ENCODE measurements at places on chromosomes 4 and X. TPM values are rescaled to one million over a fixed set of nuclear protein-coding genes. Genes with fewer than 3 reads are reported as not detected.

Gene HEPH
- 42.4 TPM for total RNA-seq

Gene PNMA6E
- not detected for total RNA-seq

Gene CASK
- 16.7 TPM for total RNA-seq

Gene NPFFR2
- not detected for total RNA-seq

Gene LDB2
- 79.7 TPM for total RNA-seq

Gene GPR50
- not detected for total RNA-seq

Gene SMIM10L2A
- not detected for total RNA-seq

Gene CPEB2
- total RNA-seq = 8.1 TPM

Gene BEX5
- not detected for total RNA-seq

Gene SEC31A
- 308 TPM for total RNA-seq

Gene ENOX2
- 14.5 TPM for total RNA-seq

Gene SH3RF1
- 28.3 TPM for total RNA-seq

DNA sequence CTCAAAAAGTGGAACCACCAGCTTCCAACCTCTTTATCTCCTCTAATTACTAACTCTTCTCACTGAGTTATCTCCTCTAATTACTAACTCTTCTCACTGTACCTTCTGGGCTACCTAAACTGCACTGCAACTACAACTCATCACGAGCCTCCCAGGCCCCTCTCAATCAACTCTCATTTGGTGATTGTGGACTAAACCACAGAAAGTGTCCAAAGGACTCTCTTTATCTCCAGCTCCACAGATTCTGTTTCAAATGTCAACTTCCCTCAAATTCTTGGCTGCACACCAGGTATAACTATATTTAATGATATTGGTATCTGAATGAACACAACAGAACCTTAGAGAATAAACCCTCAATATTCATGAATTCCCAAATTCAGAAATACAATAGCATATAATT, 182.9 kb downstream of the MAML3 start:
- no peak for DNase-seq

GRCh38 chrX:81294101-81294500, 92.2 kb downstream of the SH3BGRL start:
- DNase-seq = no peak

GRCh38 chrX:27057883-27058282, 405.3 kb downstream of the PPP4R3C start:
- no peak for DNase-seq

GRCh38 chrX:102847362-102847761, 89.7 kb upstream of the RAB40AL start:
- no peak for DNase-seq

- no peak for DNase-seq
Observed at GRCh38 chrX:11755724-11756123, 2.3 kb upstream of the MSL3 start.

GRCh38 chrX:45667666-45668065, 467.0 kb upstream of the DIPK2B start:
- DNase-seq = no peak

DNA sequence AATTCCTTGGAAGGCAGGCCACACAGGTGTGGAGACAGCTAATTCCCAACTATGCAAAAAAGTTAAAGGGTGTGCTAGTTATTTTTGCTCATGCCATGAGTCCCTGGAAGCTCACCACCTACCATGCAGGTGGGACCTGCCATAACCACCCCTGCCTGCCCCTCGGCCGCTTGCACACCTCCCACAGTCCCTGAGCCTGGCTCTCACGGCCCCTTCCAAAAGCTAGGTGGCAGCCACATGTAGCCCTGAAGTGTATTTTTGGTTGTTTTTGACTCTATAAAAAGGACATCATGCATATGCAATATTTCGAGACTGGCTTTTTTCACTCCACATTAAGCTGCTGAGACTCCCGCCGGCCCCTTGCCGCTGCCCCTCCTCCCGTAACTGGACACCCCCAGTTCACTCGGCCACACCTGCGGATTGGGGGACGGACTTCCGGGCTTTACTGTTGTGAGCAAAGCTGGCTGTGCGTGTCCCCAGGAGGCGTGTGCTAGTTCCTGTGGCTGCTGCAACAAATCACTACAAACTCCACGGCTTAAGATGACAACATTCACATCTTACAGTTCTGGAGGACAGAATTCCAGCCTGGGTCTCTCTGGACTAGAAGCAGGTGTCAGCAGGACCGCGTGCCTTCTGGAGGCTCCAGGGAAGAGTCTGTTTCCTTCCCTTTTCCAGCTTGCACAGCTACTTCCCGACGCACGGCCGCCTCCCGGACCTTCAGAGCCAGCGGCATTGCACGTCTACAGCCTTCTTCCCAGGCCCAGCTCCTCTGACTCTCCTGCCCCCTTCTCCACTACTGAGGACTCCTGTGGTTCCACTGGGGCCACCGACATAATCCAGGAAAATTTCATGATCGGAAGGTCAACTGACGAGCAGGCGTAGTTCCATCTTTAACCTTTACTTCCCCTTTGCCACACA, 24.8 kb downstream of the ZFYVE28 start:
- DNase-seq = no peak

GRCh38 chr4:83852085-83852451, 316.2 kb downstream of the GPAT3 start:
- DNase-seq = peak; percentile 89

DNA sequence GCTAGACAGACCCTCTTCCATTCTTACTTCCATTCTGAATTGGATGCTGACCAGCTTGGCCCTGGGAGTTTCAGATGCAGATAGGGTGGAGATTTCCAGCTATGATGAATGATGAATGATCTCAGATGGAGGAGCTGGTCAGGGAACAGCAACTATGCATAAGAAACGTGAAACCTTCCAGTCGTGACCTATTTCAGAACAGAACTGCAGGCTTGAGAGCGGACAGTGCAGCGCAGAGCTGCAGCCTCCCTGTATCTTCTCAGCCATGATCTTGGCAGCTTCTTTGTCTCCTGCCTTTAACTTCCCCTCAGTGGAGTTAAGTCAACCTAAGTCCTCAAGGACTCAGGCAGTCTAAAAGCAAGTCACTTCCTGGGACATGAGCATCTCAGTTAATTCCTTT, 43.3 kb upstream of the HAND2 start:
- no peak for DNase-seq

- no peak for DNase-seq
Observed at GRCh38 chr4:141207961-141208360, 12.7 kb upstream of the ZNF330 start.

DNA sequence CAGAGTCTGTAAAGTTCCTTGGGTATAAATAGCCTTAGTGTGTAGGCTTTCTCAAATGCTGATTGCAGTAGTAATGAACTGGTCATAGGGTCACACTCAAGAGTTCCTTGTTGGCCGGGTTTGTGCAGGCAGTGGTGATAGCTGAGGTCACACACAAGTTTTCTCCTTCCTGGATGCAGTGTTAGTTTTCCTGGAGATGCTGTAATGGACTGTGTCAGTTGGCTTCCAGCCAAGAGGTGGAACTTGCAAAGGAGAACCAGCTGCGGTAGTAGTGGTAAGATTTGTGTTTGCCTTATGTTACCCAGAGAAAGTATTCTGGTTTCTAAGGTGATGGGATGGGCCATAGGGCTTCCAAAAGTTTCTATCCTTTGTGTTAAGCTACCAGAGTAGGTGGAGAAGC, 409.8 kb upstream of the FRG1 start:
- no peak for DNase-seq

DNA sequence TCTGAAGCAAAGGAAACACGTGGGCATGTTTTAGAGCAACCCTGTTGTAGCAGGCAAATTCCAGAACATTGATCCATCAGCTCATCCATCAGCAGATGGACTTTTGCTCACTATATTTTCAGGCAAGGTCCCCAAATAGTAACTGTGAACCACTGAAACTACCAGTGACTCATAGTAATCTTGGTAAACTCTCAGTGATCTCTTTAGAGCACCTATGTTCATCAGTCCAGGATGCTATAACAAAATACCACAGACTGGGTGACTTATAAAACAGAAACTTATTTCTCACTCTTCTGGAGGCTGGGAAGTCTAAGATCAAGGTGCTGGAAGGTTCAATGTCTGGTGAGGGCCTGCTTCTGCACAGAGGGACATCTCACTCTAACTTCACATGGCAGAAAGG, 28.9 kb upstream of the BTC start:
- no peak for DNase-seq

- no peak for DNase-seq
Observed at GRCh38 chr4:40186665-40187014, 10.2 kb upstream of the RHOH start.

GRCh38 chr4:102574317-102574716, 73.2 kb downstream of the NFKB1 start:
- no peak for DNase-seq

DNA sequence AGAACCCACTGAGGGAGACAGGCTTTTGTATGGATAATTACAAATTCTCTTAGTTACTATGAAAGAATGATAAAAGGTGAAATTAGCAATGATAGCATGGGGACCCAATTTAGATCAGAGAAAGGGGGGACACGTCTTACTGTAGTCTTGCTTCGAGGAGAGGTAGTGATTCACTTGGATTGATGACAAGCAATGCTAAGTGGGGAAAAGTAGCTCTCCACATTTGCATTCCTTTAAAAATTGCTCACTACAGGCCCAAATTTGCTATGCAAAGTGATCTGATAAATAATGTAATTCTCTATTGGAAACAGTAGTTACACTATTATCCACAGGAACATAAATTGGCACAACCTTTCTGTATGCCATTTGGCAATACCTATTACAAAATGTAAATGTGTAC, 42.5 kb upstream of the MAP3K15 start:
- DNase-seq = peak; percentile 61

DNA sequence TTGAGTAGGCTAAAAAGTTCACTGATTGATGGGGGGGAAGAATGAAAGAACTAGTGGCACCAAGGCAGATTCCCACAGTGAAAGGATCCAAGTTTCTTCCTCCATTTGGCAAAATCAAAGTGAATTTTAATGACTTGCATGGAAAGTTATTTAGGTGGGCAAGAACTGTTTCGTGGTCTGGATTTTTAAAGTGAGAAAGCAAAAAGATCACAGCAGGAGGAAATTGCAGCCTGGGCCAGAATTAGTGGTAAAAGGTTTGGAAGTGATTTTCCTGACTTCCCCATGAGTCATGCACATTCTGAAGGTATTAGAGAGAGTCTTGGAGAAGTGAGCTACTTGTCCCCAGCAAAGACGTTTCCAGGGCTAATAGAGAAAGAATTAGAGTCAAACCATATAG, 207.8 kb downstream of the ANTXR2 start:
- peak; percentile 67 for DNase-seq

DNA sequence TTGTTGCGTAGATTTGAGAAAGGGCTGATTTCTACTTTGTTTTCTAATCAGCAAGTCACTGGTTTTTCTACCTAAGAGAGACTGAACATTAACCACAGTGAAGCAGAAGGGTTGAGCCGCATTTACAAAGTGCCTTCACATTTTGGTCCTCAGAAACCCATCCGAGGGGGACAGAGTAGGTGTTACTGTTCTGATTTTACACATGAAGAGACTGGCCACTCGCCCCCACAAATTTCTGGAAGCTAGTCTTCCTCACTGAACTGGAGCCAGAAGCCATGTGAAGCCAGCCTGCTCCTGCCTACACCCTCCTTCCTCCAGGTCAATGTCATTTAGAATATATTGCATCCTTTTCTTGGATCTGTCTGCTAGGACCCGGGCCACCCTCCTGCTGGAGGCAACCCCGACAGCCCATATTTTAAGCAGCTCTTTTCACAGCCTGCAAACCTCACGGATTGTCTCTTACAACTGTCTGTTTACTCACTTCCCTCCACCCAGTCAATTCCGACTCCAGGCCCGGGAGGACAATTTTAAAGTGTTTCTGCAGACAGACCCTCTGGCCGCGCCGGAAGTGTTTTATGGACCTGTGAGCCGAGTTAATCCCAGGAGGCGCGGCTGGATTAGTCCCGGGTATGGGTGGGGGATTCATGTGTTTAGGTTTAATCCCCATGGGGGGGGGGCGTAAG, 73.2 kb upstream of the BCOR start:
- DNase-seq = peak; percentile 29

DNA sequence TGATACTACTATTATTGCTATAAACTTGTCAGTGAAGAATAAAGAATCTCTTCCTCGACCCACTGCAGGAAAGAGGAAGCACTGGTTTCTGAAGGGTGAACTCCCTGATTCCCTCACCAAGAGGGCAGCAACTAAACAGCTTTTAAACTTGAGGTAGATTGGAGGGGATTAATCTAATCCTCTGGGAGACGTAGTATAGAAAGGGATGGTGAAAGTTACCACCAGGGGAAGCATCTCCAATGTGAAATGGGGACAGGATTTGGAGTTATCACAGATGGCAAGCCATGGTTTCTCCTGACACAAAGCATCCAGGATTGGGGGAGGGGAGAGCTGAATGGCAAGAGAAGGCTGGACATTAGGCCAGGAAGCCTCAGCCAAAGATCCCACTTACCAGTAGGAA, 62.7 kb upstream of the PTPN13 start:
- no peak for DNase-seq

DNA sequence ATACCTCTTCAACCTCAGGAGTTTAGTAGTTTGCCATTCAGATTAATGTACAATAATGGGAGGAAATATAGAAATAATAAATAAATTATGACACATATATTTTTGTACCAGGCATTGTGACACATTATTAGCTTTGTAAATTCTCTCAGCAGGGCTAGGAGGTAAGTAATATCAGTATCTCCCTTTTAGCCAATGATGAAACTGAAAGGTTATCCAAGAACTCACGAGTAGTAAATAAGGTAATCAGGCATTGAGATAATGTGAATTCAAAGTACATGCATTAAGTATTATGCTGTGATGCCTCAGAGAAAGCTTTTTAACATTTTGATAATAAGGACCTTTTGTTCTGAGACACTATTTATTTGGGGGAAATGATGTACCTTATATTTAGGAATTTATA, 5.3 kb upstream of the ARAP2 start:
- no peak for DNase-seq

GRCh38 chrX:68851082-68851481, 22.3 kb downstream of the EFNB1 start:
- no peak for DNase-seq

- peak; percentile 72 for DNase-seq
Observed at GRCh38 chrX:19647731-19648588, 132.7 kb upstream of the MAP3K15 start.

GRCh38 chr4:7854697-7855370, 84.8 kb downstream of the AFAP1 start:
- no peak for DNase-seq

DNA sequence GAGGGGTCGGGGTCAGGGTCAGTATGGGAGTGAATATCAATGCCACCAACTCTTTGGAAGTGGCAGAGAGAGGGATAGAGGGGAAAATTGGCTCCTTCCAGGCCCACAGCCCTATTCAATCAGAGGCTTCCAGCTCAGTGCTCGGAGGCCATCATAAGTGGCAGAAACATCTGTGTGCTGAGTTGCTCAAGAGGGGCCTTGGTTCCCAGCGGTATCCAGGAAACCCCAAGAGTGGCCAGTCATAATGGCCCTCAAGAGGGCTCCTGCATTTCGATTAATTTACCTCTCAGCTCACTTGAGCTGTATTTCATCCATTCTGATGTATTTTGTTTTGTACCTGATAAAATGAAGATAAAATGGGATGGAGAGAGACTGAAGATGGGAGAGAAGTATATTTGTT, 154.3 kb upstream of the EOLA2 start:
- no peak for DNase-seq

Data from GM23248 (cell line).